CD4-positive, alpha-beta T cell treated with Interleukin-21 for 1 hour (primary cell): ENCODE measurements at places on chromosomes 2 and 18.

- no peak for DNase-seq
Observed at GRCh38 chr18:78295262-78295661, 684.4 kb upstream of the SALL3 start.

DNA sequence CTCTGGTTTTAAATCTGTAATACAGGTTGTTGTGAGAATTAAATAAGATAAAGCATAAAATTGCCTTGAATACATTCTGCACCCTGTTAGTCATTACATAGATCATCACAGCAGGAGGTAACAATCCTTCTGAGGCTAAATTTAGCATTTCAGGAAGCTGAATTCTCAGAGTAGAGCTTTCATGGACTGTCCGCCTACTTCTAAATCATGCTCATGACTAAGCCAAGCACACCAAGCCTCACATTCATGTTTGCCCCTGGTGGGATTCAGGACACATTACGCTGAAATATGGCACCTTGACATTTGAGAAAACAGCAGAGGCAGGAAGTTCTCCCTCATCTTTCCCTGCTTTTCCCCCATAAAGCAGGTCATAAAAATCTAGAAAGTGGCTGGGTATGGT lies 16.6 kb upstream of the PIK3C3 start:
- DNase-seq: no peak

DNA sequence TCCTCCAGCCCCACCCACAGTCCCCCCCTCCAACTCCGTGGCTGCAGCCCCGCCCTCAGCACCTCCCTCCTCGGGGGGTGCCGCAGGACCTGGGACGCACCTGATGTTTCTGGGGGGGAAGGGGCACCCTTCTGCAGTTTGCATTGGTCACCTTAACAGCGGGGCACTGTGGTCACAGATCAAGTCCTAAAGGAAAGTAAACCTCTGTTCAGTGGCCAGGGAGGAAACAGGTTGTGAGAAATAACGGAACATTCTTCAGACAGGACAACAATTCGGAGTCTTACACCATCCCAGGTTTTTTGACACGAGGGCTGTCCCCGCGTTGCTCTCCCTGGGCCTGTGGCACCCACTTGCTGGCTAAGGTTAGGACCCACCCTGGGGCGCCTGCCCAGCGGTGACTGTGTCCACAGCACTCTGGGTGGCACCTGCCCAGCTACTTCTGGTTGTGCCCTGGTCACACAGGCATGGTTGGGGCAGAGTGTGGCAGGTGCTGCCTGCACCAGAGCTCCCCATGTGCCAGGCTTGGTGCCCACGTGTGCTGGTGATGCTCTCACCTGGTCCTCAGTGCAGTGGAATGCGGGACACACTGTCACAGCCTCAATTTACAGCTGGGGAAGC lies 93.5 kb upstream of the OTOS start:
- DNase-seq: no peak

- no peak for DNase-seq
Observed at GRCh38 chr2:206158563-206159345, 490 bp downstream of the NDUFS1 start.

DNA sequence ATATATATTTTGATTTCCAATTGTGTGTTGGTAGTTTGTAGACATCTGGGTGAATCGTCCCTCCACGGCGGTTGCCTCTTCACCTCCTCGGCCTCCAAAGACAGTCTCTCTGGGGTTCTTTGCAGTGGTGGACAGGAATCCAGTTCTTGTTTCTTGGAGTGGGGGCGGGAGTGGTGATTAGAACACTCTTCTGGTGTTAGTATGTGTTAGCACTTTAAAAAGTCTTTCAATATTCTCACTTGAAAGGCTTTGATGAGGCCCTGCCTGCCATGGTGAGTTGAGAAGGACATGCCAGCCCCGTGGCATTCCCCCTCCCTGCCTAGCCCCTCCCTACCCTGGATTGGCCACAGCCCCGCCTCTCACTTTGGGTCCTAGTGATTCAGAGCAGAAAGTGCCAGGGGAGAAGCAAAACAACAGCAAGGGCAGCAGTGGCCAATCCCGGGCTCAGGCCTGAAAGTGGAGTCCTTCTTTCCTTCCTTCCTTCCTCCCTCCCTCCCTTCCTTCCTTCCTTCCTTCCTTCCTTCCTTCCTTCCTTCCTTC lies 316.8 kb upstream of the HS6ST1 start:
- no peak for DNase-seq

DNA sequence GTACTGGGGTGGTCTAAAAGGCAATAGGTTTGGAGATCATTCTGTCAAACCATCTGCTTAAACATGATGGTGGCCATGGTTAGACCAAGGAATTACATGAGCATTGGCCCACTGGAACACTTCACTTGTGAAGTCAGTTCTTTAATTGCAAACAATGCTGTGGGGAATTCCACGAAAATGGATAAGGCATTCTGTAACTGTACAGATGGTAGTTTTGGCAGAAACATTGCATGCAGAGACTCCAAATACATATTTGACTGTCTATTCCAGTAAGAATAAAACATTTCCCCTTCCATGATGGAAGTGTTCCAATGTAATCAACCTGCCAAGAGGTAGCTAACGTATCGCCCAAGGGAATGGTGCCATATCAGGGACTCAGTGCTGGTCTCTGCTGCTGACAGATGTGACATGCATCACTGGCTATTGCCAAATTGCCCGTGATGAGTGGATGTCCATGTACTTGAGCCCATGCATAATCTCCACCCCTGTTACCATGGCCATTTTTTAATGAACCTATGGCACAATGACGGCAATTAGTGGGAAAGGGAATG lies 417.9 kb downstream of the CDH7 start:
- DNase-seq: no peak

DNA sequence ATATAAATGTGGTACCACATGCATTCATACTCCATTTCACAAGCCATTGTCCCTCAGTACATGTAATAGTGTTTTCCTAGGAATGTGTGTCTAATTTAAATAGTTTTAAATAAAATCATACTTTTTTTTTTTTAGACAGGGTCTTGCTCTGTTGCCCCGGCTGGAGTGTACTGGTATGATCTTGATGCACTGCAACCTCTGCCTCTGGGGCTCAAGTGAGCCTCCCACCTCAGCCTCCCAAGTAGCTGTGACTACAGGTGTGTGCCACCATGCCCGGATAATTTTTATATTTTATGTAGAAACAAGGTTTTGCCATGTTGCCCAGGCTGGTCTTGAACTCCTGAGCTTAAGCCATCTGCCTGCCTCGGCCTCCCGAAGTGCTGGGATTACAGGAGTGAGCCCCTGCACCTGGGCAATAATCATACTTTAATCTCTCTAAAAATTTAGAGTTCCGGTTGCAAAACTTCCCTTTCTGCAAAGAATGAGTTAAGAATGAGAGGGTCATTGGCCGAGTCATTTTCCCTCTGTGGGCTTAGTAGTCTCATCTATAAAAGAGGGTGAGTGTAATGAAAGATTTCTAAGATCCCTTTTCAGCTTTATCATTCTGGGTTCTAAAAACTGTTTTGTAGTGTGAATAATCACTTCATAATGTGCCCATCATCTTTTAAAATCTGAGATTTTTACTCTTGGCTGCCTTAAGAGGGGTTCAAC lies 116.0 kb upstream of the PELI1 start:
- DNase-seq: no peak

DNA sequence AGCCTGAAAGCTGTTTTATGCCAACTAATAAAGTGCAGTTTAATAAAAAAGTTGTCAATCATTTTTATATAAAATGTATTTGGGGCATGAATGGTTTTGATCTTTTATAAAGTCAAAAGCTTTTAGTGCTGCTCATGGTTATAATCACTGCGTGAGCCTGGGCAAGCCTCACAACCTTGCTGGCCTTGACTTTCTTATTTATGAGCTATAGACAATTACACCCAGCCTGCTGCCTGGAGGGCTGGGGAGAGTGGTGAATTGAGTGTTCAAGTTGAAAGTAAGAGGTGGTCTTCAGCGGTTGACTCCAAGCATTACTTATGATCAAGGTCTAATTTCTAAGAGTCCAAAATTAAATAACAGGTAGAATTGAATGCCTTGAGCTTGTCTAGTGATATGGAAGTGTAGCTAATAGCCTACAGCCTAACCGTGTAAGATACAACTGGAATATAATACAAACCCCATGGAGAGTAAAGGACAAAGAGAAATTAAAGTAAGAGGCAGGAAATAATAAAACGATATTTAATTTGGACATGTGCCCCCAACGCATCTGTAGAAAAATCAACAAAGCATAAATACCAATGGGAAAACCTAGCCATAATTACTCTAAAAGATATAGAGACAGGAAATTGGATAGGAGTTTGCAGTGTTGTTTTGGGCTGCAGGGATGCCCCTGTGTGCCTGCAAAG lies 106.0 kb upstream of the CYP1B1 start:
- no peak for DNase-seq

GRCh38 chr2:29775937-29776336 lies 145.4 kb downstream of the ALK start:
- no peak for DNase-seq

GRCh38 chr2:108612514-108613183 lies 78.4 kb downstream of the LIMS1 start:
- peak; percentile 77 for DNase-seq

GRCh38 chr2:200380091-200380561 lies 73.6 kb downstream of the SPATS2L start:
- no peak for DNase-seq

GRCh38 chr2:158732573-158733429 lies 62.3 kb upstream of the DAPL1 start:
- no peak for DNase-seq

DNA sequence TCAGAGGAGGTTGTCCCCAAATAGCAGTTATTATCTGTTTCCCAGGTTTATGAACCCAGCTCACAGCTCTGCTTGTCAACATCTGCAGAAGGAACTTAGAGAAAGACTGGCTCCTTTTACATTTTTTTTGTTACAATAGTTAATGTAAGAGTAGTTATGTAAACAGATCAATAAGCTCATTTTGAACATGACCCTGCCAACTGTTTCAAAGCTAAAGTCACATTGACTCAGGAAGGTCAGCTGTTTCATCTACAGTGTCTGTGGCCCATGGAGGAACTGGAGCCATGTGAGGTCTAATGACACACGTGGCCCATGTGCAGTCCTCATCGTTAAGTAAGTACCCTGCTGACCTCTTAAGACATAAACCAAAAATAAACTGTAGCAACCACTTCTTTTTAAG lies 97.1 kb downstream of the SH3RF3 start:
- no peak for DNase-seq

GRCh38 chr2:188678882-188679281 lies 295.3 kb upstream of the COL3A1 start:
- DNase-seq: no peak

- no peak for DNase-seq
Observed at GRCh38 chr18:70693246-70693645, 404.4 kb downstream of the SOCS6 start.

- no peak for DNase-seq
Observed at GRCh38 chr18:34314847-34315246, 90.1 kb upstream of the NOL4 start.

DNA sequence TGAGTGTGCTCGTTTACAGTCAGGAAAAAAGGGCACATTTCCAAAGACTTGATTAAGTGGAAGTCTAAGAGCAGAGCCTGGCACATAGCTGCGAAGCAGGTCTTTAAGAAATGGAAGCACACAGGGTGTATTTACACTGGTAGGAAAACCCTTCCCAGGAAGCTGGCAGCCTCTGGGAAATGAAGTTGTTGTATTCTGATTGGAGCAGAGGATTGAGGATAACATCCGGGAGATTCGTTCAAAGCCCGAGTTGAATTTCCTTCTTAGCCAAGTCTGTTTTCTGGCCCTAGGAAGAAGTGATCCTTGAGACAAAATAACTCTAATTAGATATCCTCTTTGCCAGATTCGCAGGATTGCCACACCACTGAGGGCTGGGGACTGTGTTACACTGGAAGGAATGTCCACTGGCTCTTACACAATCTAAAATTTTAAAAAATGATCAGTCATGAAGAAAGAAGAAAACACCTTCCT lies 75.9 kb downstream of the ITGB1BP1 start:
- DNase-seq: no peak

DNA sequence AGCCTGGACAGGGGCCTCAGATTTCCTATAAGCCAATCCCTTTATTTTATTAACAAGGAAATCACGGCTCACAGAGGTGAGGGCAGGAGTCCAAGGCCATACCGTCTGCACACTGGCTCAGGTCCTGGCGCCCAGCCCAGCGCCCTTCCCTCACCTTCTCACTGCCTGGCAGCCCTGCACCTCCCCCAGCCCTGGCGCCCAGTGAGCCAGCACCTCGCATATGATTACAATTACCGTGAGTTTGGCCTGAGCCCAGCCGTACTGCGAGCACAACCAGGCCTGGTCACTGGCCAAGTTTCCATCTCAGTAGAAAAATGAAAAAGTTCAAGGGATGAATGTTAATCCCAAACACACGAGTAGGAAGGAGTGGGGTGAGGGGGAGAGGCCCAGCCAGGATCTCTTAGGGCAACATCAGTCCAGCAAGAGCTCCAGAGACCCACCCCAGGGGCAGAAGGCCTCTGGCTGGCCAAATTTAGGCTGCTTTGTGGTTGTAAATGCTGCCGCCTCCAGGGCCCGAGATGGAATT lies 68.4 kb downstream of the MCFD2 start:
- no peak for DNase-seq

DNA sequence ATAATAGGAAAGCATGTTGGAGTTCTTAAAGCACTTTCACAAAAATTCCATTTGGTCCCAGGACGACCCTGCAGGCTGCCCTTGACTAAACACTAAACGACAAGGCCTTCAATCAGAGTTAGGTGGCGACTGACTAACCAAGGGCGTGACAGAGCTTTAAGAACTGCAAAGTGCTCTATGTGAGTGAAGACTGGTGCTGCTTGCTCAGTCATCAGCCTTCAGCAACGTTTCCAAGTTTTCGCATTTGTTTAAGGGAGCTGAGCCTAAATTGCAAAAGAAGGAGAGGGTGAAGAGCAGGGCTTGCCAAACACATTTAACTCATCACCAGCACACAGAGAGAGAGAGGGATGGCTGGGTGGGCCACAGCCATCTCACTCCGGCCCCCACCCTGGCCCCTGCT lies 204.7 kb upstream of the PID1 start:
- DNase-seq: no peak

DNA sequence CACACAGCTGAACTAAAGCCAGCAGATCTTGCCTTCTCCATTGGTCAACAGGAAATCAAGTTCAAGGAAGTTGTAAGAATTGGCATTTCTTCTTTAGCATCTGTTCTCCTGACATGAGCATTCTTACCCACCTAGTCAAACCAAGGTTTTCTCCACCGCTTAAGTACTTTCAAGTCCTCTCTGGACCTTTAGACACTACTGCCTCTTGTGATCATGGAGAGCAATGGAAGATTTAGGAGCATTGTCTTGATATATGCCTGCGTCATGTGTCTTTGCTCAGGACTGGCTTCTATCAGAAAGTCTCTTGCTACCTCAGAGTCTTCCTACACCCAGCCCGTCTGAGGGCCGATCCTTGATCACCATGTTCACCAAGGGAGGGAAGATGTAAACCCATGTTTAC lies 262.2 kb downstream of the PHLPP1 start:
- no peak for DNase-seq

- DNase-seq: no peak
Observed at GRCh38 chr2:143217512-143218115, 88.4 kb downstream of the ARHGAP15 start.

- DNase-seq: no peak
Observed at GRCh38 chr2:108351889-108352288, 25.9 kb upstream of the SULT1C4 start.
